ENCODE measurements at places on chromosomes 2 and 18.

GRCh38 chr18:50967714-50968661 is at the start of gene ELAC1:
Gene ELAC1 (plus strand): TSS chr18:50968040. CDS start chr18:50974405, 6,365 bp downstream.
- peak; percentile 81 for DNase-seq

DNA sequence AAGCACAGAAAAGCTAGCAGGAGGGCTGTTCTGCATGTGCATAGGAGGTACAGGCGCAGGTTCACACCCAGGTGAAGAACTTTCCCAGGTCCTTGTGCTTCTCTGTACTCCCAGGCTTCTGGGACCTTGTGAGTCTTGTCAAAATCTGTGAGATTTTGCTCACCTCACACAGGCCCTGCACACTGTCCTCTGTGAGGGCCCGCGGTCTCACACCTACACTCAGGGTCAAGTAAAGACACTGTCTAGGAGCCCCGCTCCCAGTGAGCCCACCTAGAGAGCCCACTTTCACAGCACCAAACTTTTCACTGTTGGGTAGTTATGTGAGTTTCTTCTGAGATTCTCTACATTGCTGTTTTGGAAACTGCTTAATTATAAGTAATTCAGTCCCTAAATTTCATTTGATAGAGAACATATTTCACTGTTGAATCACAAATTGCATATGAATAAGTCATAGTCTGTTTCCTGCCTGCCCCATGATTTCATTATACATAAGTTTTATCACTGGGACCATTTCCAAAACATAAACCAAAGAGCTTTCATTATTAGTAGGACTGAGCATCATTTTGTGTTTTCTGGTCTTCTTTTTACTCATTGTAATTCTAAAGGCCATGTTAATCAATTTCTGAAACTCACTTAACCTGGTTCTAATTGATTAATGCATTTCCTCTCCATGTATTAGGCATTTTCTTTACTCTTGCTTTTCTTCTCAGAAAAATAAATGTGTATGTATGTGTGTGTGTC is 234.2 kb upstream of the SPOPL start:
- DNase-seq, result no peak

- DNase-seq, result no peak
These were observed 2.6 kb downstream of the BOD1L2 start for GRCh38 chr18:57149531-57149930.

- DNase-seq, result no peak
These were observed 132.7 kb downstream of the PTGR3 start for GRCh38 chr18:75076286-75076685.

DNA sequence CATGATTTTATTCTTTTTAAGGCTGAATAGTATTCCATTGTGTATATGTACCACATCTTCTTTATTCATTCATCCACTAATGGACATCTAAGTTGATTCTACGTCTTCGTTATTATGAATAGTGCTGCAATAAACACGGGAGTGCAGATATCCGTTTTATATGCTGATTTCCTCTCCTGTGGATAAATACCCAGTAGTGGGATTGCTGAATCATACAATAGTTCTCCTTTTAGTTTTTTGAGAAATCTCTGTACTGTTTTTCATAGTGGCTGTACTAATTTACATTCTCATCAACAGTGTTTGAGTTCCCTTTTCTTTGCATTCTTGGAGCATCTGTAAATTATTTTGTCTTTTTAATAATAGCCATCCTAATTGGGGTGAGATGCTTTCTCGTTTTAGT is 114.5 kb downstream of the RGPD3 start:
- DNase-seq, result no peak

DNA sequence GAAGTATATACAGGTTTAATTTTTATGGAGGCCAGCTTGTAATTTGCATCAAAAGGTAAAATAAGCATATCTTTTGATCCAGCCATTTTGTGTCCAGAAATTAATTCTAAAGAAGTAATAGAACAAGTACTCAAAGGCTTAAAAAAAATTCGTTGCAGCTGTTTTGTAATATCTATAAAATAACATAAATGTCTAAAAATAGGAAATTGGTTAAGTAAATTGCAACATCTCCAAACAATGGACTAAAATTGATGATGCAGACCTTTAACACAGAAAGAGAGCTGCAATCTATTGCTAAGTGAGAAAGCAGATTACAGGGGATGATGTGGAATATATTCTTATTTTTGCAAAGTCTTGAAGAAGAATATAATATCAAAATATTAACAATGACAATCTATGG is 19.4 kb downstream of the AAK1 start:
- DNase-seq, result no peak

DNA sequence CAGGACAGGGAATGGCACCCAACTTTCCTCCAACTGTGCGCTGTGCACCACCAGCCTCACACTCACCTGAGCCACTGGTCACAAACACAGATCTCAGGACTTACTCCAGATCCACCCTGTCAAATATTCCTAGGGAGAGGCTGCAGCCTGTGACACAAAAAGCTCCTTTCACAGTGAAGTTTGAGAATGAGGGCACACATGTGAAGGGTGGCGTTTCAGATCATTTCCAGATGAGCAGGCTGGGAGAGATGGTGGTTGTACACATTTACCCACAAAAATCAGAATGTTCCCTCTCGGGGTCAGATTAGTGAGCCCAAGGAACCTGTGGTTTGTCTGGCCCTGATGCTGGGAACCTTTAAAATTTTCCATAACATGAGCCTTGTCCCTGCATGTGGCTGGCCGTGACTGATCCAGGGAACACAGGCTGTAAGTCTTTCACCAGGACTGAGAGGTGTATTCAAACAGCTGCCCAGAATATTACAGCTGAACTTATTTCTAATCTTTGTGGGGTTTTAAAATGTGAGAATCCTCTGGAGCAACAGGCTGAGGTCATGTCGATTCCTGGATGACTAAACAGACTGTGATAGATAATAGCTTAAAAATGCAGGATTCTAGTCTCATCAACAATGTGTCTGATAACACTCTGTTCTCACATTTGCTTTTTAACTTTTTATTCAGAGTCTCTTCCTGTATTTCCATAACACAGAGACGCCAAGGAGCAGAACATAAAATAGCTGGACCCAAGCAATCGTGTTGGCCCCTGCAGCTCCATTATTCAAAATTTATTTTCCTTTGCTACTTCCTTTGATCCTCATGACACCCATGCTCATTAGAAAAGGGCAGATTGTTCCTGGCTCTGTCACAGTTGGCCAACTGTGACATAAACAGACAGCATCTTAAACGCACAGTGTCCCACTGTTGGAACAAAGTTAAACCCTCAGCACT is 35.5 kb downstream of the IL1R2 start:
- no peak for DNase-seq

GRCh38 chr18:55310044-55310676 is 277.8 kb downstream of the TCF4 start:
- DNase-seq, result no peak

- no peak for DNase-seq
These were observed 45.9 kb upstream of the ASAP2 start for GRCh38 chr2:9160732-9161131.

- DNase-seq, result no peak
These were observed 242.3 kb upstream of the NCKAP5 start for GRCh38 chr2:133810559-133810958.

DNA sequence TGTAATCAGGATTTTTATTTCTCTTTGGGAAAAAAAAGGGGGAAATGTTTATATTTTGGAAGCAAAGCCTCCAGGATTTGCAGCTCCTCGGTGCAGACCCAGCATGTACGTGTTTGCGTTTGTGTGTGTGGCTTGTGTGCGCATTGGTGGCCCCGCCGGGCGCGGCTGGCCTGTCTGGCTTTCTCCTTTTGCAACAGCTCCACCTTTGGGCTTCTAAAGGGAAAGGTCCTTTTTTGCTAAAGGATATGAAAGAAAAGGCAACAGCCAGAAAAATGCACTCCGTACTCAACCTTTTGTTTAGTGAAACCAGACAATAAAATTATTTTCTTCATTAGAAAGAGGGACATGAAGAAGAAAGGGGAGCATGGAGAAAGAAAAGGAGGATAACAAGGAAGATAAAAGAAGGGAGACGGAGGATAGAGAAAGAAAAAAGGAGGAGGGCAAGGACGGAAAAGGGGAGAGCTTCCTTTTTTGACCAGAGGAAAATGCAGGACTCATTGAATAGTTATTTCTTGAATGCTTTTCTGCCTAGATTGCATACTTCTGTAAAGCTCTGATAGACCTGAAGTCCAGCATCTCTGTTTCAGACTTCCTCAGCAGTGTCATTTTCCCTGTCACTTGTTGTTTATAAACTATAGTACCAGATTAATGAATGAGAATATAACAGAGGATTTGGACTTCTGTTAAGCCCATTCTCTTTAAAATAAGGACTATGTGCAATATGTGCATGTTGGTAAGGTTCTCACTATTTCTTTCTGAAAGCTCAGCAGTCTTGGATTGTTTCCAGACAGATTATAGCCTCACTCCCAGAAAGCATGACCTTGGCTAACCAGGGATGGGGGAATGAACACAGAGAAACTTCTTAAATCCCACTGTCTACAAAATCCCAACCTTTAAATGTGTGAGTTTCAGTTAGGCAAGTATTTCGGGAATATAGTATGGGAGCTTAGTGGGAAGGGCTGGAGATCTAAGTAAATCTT is 563.1 kb upstream of the PIK3C3 start:
- DNase-seq, result peak; percentile 26

DNA sequence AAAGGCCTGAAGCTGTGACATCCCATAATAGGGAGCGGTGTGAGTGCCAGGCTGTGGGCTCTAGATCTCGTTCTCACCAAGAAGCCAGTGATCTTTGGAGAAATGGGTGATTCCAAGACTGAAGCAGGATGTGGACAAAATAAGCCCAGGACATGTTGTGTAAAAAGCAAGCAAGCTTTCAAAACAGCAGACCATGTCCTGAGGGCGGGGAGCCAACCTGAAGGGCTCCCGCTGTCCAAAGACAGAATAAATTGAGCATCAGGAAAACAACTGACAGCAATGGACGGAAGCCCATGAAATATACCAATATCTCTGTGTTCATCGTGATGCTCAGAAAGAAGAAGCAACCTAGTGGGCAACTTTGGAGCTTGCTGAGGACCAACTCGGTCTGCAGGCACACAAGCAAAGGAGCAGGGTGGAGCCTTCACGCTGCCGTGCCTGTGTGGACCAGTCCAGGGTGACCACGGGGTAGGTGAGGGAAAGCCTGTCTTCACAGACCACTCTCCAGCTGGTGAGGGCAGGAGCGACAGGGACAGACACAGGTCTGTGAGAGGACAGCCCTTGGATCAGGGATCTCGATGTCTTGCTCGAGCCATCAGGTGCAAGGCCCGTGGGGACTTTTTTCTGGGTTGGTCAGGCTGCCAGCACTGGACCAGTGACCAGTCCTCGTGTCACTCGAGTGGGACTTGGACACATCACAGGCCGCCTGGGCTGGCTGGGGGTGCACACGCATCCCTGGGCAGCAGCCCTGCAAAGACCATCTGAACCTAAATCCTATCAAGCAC is 21.5 kb downstream of the MTERF4 start:
- DNase-seq, result no peak

DNA sequence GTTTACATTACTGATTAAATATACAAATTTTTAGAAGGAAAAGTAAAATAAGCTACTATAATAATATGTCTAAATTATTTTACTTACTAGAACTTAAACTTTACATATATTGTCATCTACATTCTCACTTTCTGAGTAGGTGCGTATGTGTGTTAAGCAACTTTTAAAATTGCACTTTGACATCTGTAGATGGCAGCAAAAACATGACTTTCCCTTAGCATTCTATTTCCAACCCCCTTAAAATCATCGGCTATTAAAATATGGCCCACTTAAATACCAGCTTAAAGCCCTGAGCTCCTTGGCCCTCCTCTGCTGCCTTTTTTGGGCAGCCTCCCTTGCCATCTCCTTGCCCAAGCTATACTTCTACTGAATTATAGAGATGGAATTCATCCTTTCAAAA is 78.0 kb downstream of the UPP2 start:
- DNase-seq, result no peak

- no peak for DNase-seq
These were observed 32.8 kb downstream of the INSIG2 start for GRCh38 chr2:118121101-118121500.

DNA sequence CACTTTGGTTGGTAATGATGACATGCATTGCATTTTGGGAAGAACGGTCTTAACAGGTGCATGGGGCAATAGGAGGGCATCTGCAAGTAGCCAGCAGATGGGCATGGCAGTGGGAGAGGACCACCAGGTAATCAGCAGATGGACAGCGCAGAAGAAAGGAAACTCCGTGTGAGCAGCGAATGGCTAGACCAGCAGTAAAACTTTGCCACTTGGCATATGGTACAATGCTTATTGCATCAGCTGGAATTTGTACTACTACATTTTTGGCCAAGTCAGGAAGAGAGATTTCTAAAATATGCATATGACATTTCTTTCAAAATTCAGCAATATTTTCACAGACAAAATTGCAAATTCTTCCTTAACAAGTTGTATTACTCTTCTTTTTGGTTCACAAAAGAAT is 768.5 kb downstream of the LRP1B start:
- no peak for DNase-seq

- no peak for DNase-seq
These were observed 646.1 kb upstream of the ACVR2A start for GRCh38 chr2:147198651-147199171.

DNA sequence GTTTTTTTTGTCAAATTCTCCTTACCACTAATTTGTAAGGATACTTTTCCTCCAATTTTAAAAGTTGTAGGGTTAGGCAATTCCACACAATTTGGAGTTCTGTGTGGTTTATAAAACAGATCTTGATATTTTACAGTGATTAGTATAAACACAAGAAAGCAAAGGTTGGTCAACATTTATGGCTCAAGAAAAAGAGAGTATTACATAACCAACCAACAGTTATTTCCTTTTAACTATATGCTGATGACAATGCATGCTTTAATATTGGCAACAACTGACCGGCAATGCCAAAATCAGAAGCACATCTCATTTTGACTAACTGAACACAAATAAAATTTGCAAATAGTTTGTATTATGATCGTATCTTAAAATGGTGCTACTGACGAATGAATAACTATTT is 137.2 kb downstream of the CDH2 start:
- DNase-seq, result no peak

GRCh38 chr18:54392543-54393023 is 34.9 kb downstream of the C18orf54 start:
- DNase-seq, result no peak

Data from left colon (tissue), 2 donors.